ENCODE measurements at places on chromosomes 7 and 10.

DNA sequence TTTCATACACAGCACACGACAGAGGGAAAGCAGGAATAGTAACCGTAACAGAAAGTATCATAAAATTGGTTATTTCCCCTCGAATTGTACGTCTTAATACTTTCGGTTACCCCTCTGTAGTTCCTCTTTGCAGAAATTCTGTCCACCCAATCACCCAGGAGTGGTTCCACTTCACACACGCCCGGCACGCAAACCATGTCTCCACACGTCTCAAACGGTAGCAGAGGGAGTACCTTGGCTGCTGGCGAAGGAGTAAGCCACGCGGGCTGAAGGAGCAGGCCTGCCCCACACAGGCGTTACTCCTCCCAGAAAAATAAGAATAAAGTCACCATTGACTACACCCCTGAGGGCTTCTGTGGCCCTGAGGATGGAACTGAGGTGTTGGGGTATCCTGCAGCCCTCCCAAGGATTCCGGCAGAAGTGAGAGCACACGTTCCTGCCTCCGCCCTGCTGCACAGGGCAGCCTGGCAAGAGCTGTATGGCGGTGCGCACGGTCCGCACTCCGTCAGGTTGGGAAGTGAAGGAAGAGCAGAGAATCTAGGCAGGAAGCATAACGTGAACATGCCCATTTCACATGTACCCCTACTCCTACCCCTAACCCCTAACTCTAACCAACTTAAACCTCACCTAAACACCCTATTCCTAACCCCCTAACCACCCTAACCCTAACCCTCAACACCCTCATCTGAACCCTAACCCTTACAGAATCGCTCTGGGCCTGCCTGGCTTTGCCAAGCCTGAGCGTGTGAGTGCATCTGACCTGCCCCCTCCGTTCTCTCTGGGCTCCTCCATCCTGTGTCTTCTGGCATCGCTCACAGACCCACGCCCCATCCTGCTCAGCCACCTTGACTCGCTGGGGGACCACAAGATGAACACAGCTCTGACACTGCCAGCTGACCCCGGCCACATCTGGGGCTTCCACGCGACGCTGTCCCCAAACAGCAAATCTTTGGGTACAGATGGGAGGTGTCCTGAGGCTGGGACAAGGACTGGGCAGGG, 18.2 kb downstream of the GPR146 start:
- DNase-seq = no peak

GRCh38 chr10:50552308-50552707, 71.4 kb downstream of the SGMS1 start:
- no peak for DNase-seq

GRCh38 chr10:68082872-68083271, 7.8 kb upstream of the HERC4 start:
- no peak for DNase-seq

DNA sequence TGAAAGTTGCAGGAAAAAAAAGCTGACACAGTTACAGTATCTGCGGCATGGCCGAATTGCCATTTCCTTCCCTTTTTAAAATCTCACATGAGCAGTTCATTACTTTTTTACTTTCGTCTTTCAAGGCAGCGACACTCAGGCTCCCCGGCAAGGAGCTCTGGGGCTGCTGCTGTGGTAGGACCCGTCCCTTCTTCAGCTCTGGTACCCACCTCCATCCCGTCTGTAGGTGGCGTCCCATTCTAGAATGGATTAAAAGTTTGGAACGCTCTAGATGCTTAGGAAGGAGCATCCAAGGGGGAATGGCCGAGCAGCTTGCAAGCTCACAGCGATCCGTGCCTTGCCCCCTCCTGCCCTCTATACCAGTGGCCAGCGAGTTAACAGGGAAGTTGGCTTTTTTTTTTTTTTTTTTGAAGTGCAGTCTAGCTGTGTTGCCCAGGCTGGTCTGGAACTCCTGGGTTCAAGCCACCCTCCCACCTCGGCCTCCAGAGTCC, 22.8 kb upstream of the TTYH3 start:
- DNase-seq = no peak

DNA sequence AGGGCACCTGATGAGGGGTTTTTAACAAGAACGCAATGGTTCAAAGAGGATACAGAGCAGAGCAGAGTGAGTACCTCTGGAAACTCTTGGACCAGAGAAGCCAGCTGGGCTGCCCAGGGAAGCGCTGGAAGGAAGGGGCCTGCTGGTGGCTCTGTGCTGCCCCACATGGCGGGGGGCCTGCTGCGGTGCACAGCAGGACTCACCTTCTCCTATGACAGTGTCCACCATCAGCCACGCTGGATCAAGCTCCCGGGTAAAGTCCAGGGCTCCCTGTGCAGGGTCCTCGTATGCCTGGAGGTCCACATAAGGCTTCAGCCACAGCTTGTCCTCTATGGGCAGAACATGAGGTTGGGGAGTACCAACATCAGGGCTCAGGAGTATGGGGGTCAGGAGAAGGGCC, 12.5 kb downstream of the EPHA1 start:
- DNase-seq = no peak

DNA sequence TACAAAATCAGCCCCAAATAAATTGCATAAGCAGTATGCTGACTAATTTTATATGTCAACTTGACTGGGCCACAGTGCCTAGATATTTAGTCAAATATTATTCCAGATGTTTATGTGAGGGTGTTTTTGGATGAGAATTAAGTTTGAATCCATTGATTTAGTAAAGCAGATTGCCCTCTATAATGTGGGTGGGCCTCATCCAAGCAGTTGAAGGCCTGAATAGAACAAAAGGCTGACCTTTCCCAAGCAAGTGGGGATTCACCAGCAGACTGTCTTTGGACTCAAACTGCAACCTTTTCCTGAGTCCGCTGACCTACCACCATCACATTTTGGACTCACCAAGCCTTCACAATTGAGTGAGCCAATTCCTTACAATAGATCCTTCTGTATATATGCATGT, 186.4 kb downstream of the ARHGAP12 start:
- no peak for DNase-seq

GRCh38 chr7:32941681-32942414, 15.4 kb upstream of the FKBP9 start:
- no peak for DNase-seq

- no peak for DNase-seq
Measured at GRCh38 chr7:18693816-18694215, 198.3 kb downstream of the HDAC9 start.

GRCh38 chr7:132100483-132100882, 475.8 kb downstream of the PLXNA4 start:
- no peak for DNase-seq

GRCh38 chr7:50461695-50462094, 11.5 kb upstream of the FIGNL1 start:
- DNase-seq = no peak

- DNase-seq = no peak
Measured at GRCh38 chr7:26073041-26073440, 79.0 kb upstream of the NFE2L3 start.

GRCh38 chr7:44281811-44282600, 43.4 kb downstream of the CAMK2B start:
- no peak for DNase-seq

GRCh38 chr7:32068411-32069101, 1.7 kb downstream of the PDE1C start:
- DNase-seq = no peak

DNA sequence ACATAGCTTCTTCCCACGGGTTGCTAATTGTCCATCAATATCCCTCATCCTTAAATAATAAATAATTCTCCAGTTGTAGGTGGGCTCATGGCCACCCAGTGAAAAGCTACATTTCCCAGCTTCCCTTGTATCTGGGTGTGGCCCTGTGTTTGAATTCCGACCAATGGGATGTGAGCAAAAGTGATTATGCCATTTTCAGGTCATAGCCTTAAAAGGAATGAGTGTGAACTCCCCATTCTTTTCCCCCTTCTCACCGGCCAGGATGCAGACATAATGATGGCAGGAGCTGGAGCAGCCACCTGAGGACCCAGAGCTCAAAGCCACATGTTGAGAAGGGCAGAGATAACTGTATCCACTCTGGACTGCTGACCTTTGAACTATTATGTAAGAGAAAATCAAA, 30.3 kb upstream of the CALU start:
- no peak for DNase-seq

GRCh38 chr7:150901160-150902035, 49.1 kb downstream of the AOC1 start:
- DNase-seq = no peak

- no peak for DNase-seq
Measured at GRCh38 chr7:65809259-65809981, 63.5 kb upstream of the VKORC1L1 start.

GRCh38 chr7:89002981-89003956, 207.7 kb upstream of the TEX47 start:
- peak; percentile 56 for DNase-seq

DNA sequence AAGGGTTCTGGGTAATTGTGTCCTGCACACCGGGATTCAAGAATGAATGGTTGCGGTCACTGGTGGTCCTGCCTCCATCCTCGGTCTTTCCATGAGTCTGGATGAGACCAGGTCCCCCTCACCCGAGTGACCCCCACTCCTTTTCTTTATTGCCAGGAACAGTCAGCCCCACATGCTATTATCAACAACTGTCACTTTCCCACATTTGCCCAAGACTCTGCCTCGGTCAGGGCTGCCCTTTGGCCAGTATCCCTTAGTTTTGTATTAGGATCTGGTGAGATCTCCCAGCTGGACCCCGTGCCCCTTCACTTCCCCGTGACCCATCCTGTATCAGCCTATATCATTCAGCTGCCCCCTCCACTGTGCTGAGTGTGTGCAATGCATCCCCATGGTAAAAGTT, 288.3 kb downstream of the ADARB2 start:
- no peak for DNase-seq

- no peak for DNase-seq
Measured at GRCh38 chr7:94062372-94062771, 58.2 kb upstream of the BET1 start.

Measured in smooth muscle cell of the brain vasculature (primary cell).